ENCODE measurements at places on chromosomes 3 and 15.
A peak's percentile ranks its signal among the peaks of the same experiment; 100 is the strongest.

GRCh38 chr3:14175383-14176037, 2.9 kb downstream of the XPC start:
- peak; percentile 17 for DNase-seq

DNA sequence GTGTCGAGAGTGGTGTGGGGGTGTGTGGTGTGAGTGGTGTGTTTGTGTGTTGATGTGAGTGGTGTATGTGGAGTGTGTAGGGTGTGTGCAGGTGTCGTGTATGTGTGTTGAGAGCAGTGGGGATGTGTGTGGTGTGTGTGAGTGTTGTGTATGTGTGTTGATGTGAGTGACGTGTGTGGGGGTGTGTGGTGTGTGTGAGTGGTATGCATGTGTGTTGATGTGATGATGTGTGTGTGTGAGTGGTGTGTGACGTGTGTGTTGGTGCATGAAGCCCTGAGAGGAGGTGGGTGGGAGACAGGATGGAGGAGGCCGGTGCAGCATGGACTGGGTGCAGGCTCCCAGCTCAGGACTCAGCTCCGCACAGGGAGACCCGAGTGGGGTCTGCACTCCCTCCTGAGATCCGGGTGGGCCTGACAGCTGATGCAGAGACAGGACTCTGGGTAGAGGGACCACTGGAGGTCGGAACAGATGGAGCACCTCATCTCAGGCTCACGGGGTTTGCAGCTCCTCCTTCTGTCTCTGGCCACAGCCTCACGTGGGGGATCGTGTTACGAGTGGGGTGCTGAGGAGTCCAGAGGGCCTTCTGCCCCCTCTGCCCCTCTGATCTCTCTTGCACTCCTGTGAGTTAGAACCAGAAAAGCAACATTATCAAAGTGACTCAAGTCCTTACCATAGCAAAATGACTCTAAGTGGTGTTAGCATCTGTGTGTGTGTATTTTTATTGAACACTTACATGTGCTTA, 41.3 kb downstream of the ARNT2 start:
- DNase-seq: no peak

- no peak for DNase-seq
Measured at GRCh38 chr3:42511736-42512135, 9.3 kb downstream of the VIPR1 start.

GRCh38 chr3:195453236-195453635, 10.4 kb upstream of the ACAP2 start:
- DNase-seq: peak; percentile 13

DNA sequence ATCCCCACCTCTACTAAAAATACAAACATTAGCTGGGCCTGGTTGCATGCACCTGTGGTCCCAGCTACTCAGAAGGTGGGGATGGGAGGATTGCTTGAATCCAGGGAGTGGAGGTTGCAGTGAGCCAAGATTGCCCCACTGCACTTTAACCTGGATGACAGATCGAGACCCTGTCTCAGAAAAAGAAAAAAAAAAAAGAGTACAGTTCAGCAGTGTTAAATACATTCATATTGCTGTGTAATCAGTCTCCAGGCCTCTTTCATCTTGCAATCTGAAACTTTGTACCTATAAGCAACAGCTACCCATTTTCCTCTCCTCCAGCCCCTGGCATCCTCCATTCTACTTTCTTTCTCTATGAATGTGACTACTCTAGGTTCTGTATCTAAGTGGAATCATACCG, 61.2 kb downstream of the LPP start:
- no peak for DNase-seq
